Muscle of leg (tissue), 16 donors: ENCODE measurements at places on chromosomes 1 and 21. TPM values are rescaled to one million over a fixed set of nuclear protein-coding genes. Genes with fewer than 3 reads are reported as not detected.

Gene ACTL8
- not detected for total RNA-seq

Gene SDHB
- 103 TPM for total RNA-seq

Gene CYP4A22
- total RNA-seq = not detected

Gene RNU1-1
- 2,384 TPM for total RNA-seq

Gene KRTAP13-1
- not detected for total RNA-seq

Gene KRTAP19-4
- not detected for total RNA-seq

Gene STYXL2
- total RNA-seq = 49.6 TPM

Gene MFAP2
- 89.3 TPM for total RNA-seq

GRCh38 chr1:96080925-96081324 lies 640.7 kb upstream of the PTBP2 start:
- DNase-seq = no peak

GRCh38 chr1:909861-910310 lies 13.8 kb upstream of the SAMD11 start:
- DNase-seq = peak; percentile 26

- no peak for DNase-seq
Observed at GRCh38 chr1:218255090-218255489, 30.0 kb upstream of the RRP15 start.

DNA sequence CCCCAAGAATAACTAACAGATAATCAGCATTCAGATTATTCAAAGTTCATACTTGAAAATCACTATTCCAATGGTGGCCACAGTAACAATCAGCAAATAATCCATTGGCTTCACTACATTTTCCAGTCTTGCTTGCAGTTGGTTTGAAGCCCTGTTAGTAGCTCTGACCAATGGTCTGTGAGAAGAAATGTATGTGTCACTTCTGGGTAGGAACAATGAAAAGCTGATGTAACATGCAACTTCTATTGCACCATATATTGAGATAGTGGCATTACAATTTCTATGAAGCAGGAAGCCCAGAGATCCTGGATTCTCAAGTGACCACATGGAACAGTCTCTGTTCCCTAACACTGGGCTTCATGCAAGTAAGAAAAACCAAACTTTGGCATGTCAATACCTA lies 250.9 kb upstream of the DAB1 start:
- DNase-seq = no peak

GRCh38 chr1:61007534-61008364 lies 74.6 kb upstream of the NFIA start:
- DNase-seq = no peak

DNA sequence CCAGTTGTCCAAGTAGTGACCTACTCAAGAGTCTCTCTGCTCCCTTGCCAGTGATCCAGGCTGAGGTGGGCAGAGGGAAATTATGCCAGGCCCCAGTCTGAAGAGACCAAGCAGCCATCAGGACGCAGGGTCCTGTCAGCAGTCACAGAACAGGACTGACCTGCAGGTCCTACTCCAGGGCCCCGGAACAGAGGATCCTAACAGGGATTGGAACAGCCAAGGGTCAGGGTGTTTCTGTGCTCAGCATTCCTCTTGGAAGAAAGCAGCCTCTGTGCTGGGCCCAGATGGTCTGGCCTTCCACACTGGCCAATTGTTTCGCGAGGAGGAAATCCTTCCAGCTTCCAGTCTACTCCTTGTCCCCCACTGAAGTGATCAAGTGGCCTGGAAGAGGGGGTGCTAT lies 41.6 kb upstream of the USP1 start:
- DNase-seq = peak; percentile 33

- no peak for DNase-seq
Observed at GRCh38 chr1:89998306-89998705, 3.4 kb downstream of the ZNF326 start.

DNA sequence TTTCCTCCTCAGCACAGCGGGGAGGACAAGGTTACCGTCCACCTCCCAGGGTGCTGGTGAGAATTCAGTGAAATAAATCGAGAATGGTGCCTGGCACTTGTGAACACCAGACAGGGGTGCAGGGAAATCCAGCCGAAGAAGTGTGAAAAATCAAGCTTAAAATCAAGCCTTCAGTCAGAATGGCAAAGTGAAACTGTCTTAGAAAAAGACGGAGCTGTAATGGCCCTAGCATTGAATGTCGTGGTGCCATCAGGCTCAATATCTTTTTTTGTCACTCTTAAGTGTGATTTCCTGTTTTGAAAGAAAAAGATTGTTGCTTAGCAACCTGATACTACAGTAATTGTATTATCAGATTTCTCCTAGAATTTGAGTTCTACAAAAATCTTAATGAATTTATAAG lies 22.1 kb downstream of the EDARADD start:
- DNase-seq = peak; percentile 16

- no peak for DNase-seq
Observed at GRCh38 chr1:150511551-150511950, 3.6 kb downstream of the ECM1 start.

GRCh38 chr1:231337043-231337471 lies 595 bp downstream of the EXOC8 start:
- no peak for DNase-seq

DNA sequence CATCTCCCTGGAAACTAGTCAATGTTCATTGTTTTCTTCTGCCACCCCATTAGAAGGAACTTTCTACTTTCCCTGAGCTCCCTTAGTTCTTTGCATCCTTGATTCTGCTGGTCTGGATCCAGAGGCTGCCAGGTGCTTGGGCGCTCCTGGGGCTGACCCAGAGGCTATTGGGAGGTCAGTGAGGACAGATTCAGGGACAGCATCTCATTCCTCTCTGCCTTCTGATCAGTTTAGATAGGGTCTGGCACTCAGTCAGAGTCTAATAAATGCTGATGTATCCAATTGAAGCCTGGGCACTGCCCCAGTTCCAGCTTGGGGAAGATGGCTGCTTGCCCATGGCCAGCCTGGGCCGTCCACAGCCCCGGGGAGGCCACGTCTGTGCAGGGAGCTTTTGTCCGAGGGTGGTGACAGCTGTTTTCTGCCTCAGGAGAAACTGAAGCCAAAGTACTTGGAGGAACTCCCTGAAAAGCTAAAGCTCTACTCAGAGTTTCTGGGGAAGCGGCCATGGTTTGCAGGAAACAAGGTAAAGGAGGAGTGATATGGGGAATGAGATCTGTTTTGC lies 2.3 kb downstream of the GSTM1 start:
- no peak for DNase-seq

DNA sequence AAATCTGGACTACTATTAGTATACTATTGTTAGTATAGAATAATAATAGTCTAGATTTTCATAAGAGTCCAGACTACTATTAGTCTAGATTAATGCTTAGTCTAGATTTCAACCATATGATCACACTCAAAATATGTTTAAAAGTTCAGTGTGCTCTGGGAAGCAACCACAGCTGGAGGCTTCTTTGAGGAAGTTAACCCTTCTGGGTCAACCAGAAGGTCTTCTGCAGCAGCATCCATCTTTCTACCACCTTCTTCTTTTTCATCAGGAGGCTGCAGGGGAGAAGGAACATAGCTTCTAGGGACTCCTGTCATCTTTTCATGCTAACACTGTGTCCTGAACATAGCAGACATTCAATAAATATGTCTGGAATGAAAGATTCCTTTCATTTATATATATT lies 51.2 kb upstream of the DNAJC6 start:
- no peak for DNase-seq

GRCh38 chr21:44350773-44351481 lies 2.5 kb upstream of the TRPM2 start:
- DNase-seq = no peak

DNA sequence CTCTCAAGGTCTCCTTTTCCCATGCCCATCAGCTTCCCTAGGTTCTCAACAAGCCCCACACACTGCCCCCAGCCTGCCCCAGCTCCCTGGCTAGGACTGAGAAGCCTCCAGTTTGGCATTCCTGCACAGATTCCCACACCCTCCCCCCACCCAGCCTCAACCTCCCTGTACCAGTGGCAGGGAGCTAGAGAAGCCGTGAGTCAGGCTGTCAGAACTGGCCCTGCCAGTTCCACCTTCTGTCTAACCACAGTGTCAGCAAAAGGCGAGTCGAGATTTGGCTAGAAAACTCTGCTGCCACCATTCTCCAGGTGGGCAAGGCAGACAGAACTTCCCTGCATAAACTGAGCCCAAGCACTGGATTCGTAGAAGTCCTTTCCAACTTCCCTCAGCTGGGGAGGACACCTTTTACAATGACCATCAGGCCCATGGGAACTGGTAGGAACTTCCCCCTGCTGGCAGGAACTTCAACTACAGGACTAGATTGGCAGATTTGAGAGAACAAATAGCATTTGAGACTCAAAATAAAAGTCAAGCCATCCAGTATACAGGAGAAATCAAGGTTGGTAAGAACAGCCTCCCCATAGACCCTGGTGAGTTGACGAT lies 31.0 kb downstream of the TNNT2 start:
- DNase-seq = peak; percentile 30
